H4 (cell line): ENCODE measurements at places on chromosomes 4 and X. TPM values are rescaled to one million over a fixed set of nuclear protein-coding genes. Genes with fewer than 3 reads are reported as not detected.

GRCh38 chrX:124238268-124238667 lies 94.2 kb upstream of the TEX13D start:
- no peak for DNase-seq

DNA sequence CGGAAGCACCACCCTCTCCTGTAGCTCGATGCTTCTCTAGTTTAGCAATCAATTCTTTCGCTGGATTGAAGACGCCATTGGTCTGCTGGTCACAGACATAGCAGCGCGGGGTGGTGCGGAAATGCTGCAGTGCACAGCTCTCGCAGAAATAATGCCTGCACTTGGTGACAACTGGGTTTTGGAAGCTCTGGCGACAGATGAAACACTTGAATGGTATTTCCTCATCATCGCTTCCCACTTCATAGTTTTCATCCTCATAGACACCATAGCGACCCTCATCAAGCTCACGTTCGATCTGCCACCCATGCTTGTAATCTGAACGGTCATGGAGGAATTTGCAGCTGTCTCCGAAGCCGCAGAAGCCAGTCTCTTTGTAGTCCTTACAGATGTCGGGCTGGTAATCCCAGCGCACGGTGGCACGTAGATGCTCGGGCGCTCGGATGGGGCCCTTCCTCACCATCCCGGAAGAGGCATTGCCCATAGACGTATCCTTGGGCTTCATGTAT lies 854 bp downstream of the RNF113A start:
- DNase-seq: no peak

- DNase-seq: no peak
Measured at GRCh38 chr4:171017593-171017992, 795.6 kb upstream of the GALNTL6 start.

DNA sequence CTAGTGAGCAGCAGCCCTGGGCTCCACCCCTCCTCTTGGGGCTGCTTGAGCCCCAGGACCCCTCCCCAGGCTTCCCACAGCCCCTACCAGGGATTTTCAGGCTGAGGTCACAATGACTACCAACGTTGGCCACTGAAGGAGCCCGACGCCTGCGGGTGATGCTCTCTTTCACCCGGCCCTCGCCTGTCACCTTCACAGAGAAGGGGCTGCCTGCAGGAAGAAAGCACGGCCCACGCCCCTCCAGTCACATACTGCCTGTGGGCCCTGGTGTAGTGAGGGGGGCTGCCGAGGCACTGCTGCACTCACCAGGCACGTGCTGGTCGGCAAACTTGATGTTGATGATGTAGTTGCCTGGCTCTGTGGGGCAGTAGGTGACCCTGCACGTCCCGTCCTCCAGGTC lies 22.0 kb downstream of the FLNA start:
- no peak for DNase-seq

GRCh38 chr4:147879676-147880075 lies 147.8 kb downstream of the ARHGAP10 start:
- no peak for DNase-seq

- no peak for DNase-seq
Measured at GRCh38 chr4:184384810-184385557, 89.4 kb downstream of the IRF2 start.

DNA sequence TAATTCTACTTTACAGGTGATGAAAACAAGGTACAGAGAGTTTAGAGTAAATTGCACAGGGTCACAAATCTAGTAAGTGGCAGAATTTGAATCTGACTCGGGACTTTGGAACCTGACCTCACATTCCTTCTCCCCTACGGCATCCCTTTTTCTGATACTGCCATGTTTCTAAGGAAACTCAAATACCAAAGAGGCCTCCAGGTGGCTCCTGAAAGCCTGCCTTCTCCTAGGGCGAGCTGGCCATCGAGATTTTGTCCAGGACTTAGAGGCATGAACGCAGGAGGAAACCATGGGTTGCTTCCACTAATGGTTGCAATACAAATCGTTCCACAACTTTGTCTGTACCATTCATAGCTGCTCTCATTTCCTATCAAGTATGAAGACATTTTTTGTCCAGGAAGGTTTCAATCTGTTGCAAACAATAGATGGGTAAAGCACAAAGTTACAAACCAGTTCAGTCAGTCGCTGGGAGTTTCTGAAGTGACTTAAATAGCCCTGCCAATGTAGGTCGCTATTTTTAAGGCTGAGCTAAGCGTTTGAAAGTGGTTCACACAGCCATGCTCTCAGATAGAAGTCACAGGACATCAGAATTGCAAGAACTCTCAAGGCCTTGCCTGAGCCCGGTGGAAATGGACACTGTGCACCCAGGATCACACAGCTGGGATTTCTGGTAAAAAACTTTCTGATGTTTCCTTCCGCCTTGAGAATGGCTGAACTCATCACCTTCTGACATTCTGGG lies 296.6 kb upstream of the PRPS2 start:
- DNase-seq: no peak

- no peak for DNase-seq
Measured at GRCh38 chr4:891747-892146, 40.4 kb downstream of the GAK start.

GRCh38 chr4:8073206-8073863 lies 85.3 kb downstream of the ABLIM2 start:
- no peak for DNase-seq

The GPR50 gene
- not detected in 2 replicates for total RNA-seq

DNA sequence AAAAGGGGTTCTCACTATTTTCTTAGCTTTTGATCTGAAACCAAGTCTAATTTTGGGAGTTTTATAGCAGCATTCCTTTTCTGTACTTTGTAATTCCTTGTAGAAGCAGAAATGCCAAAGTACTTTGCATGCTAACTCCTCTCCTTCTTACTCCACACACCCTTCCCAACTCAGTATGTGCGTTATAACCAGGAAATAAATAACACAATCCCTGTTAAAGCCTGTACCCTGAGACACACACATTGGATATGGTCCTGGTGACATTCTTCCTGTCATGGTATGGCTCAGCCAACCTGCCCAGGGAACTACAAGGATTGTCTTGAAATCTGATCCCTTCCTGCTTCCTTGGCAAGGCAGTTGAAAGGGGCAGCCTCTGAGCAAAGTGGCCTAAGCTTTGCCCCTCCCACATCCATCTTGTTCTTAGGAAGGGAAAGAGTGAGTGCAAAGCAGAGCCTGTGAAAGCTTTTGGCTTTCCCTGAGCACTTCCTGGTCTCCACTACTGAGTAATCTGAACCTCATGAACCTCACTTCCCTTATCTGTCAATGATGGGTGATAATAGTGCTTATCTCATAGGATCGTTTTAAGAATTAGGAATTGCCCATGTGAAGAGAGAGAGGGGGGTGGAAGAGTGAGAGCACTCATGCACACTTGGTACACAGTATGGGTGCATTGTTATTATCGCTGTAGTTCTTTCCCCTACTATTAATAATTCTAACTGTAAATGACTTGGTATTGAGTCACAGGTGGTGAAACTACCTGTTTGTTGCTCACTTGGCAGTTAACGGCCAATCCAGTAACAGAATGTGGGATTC lies 109.3 kb downstream of the AFF2 start:
- DNase-seq: peak; percentile 49

- no peak for DNase-seq
Measured at GRCh38 chr4:123593655-123594054, 197.1 kb downstream of the SPRY1 start.

The TMEM128 gene
- total RNA-seq: 34.1 and 37.0 TPM in 2 replicates

DNA sequence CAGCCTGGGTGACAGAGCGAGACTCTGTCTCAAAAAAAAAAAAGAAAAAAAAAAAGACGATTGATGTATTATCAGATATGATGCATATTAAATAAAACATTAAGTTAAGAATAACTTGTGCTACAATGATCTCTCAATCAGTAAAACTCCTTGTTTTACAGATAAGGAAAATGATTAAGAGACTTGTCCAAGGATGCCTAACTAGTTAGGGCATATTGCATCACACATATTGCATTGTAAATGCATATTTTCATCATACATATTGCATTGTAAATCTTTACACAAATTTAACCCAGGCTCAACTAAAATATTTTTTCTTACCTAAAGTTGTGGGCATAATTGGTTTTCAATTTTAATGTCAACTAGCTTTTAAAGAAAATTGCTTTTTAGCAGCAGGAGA lies 26.3 kb downstream of the TBCK start:
- DNase-seq: no peak

- no peak for DNase-seq
Measured at GRCh38 chrX:361231-362145, 25.2 kb downstream of the PPP2R3B start.

DNA sequence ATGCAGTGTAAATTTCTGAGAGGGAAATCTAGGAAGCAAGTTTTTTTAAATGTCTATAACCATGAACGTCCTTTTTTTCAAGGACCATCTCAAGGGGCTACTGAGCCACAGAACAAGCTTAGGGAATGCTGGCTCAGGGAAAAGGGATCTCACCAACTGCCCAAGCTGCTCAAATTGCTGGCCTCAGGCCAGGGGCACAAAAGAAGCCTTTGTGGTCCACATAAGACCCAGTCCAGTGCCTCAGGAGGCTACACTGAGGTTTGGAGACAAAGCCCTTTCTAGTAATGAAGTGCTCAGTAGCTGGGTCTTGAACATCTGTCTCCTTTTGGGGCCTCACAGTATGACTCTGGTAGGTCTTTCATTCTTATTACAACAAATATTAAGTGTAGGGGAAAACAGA lies 305.5 kb downstream of the RAB28 start:
- DNase-seq: no peak
